Stimulated activated CD4-positive, alpha-beta T cell treated with anti-CD3 and anti-CD28 coated beads, Interleukin-1b, Interleukin-23, amount 100 ng/mL, for 1 hour (primary cell): ENCODE measurements at places on chromosomes 2 and 18.

DNA sequence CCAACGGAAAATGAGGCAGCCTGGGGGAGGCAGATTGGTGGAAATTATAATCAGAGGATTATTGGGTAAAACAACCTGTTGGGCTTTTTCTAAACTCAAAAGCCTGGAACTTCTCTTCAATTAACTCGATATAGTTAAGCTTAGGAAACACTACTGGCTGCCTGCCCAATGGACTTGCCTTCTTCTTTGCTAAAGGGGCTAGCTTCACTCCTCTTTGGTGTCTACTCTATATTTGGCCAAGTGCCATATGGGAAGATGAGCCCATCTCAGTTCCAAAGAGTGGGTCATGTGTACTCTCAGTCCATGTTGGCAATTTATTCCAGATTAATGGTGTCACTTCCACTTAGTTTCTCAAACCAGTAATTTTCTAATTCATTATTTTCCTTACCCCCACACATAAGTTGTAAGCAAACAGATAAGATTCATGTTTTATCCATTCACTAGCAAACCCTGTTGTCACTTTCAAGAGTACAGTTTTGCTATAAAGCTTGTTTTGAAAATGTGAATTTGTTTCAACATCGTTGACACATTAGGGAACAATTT lies 34.3 kb downstream of the DARS1 start:
- DNase-seq: no peak

DNA sequence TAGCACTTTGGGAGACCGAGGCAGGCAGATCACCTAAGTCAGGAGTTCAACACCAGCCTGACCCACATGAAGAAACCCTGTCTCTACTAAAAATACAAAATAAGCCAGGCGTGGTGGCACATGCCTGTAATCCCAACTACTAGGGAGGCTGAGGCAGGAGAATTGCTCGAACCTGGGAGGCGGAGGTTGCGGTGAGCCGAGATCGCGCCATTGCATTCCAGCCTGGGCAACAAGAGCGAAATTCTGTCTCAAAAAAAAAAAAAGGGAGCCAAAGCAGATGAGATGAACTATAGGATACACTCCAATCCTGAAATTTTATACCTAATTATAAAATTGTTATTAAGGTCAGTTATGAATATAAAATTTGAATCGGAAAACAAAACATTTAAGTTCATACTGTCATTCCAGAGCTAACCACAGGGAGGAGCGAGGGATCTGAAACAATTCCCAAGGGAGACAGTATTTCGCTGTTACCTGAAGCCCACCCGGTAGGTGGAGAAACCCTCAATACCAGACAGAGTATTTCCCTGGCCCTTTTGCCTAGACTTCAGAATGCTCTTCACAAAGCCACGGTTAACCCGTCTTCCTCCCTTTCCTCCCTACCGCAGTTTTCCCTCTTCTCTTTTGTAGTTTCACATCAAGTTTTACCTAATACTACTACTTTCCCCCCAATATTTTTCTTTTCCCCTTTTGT lies 1.4 kb downstream of the PPM1G start:
- DNase-seq: no peak

DNA sequence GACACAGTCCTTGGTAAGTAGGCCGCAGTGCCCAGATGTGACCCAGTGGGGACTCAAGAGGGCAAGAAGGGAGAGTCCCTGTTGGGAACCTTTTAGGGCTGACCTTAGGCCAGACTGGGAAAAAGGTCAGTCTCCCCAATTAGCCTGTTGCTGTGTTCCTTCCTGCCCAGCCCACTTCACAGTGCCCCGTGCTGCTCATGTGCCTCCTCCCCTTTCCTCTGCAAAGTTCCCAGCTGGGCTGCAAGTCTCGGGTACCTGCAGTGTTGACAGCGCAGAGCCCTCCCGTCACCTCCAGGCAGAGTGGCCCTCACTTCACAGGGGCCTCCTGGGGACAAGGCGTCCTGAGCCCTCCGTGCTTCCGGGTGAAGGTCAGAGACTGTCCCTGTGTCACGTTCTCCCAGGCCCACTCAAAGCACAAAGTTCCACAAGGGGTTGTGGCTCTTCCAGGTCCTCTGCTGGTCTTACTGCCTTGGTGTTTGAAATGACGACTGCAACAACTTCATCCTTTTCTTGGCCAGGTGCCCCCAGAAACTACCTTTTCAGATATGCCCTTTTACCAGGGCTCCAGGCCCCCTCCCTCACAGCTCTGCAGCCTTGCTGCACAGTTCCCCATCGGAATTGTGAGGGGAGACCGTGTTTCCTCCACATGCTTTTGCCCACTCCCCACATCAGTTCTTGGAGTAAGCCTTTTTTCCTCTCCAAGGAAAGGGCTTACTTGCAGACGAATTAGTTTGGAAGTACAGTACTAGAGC lies 225.8 kb downstream of the ALPK2 start:
- no peak for DNase-seq

GRCh38 chr18:43277164-43277600 lies at the start of gene SYT4:
Gene SYT4, minus strand, starts transcription at chr18:43277490. Its CDS starts 209 bp downstream, at chr18:43277281.
- no peak for DNase-seq
